CD4-positive, alpha-beta T cell treated with Interleukin-21 for 1 hour (primary cell): ENCODE measurements at places on chromosomes 6 and 20.

GRCh38 chr6:150922137-150922536 lies 56.6 kb downstream of the MTHFD1L start:
- no peak for DNase-seq

DNA sequence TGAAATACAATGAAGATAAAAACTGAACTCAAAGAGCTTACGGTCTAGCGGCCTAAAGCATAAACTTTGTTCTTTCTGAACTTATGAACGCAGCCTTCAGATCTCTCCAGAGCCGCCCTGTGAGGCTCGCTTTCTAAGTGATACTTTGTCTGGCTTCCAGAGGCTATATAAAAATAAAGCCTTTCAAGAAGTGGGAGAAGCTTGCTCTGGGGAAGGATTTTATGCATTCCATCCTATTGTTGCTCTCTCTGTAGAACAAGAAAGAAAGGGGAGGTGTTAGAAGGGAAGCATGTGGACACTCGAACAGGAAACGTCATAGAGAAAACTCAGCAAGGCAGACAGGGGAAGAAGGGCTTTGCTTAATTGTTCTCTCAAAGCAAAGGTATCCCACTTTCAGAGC lies 77.0 kb downstream of the TBX18 start:
- DNase-seq: no peak

DNA sequence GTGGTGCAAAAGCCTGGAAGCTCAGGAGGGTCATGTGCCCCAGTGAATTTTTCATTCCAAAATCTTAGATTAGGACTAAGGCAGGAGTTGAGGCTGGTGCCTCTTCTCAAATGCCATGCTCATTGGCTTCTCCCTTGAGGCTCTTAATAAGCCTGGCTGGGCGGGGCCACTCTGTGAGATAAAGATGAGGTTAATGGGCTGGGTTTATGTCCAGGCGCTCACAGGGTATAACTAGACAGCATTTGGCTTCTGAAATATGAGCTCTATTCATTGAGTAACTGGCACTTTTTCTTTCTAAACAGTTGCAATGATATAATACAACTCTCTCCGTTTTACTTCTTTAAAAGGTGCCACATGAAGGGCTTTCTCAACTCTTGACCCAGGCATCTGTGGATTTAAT lies 156.3 kb downstream of the SCML4 start:
- no peak for DNase-seq

DNA sequence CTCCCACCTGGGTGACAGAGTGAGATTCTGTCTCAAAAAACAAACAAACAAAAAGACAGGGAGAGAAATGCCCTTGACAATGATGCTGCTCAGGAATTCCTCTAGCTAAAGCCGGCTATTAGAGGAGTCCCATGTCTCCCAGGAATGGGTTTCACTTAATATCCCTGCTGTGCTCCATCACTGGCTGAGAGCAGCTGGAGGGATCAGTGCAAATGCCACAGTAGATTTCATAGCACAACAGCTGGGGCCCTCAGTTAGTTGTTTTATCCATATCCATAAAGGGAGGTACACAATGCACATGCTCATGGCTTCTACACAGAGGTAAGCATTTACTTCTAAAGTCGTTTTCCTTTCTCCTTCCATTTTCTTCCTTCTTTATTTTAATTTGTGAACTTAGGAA lies 742.0 kb upstream of the POU3F2 start:
- DNase-seq: no peak

DNA sequence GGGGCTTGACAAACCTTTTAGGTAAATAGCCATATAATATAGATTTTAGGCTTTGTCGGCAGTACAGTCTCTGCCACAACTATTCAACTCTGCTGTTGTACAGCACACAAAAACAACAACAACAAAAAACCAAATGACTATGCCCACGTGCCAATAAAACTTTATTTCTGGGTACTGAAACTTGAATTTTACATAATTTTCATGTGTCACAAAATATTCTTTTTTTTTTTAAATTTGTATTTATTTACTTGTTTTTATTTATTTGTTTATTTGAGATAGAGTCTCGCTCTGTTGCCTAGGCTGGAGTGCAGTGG lies 34.8 kb upstream of the B4GALT5 start:
- no peak for DNase-seq

- DNase-seq: no peak
These were observed 257.0 kb downstream of the GRIK2 start for GRCh38 chr6:101650402-101651100.
